ENCODE measurements at places on chromosomes 16 and 17.

- DNase-seq: no peak
Observed at GRCh38 chr16:80176114-80176513, 364.7 kb upstream of the DYNLRB2 start.

GRCh38 chr17:51057534-51057933 lies 63.1 kb downstream of the SPAG9 start:
- DNase-seq: no peak

GRCh38 chr17:77856551-77857305 lies 101.8 kb upstream of the TNRC6C start:
- DNase-seq: no peak

- no peak for DNase-seq
Observed at GRCh38 chr17:2975469-2975958, 87.9 kb downstream of the OR1D5 start.

- no peak for DNase-seq
Observed at GRCh38 chr16:180101-180675, at the start of gene HBQ1. Gene HBQ1 (plus strand): TSS chr16:180459. CDS start chr16:180487, 28 bp downstream.

- DNase-seq: no peak
Observed at GRCh38 chr16:31440516-31441184, 1.9 kb downstream of the ZNF843 start.

DNA sequence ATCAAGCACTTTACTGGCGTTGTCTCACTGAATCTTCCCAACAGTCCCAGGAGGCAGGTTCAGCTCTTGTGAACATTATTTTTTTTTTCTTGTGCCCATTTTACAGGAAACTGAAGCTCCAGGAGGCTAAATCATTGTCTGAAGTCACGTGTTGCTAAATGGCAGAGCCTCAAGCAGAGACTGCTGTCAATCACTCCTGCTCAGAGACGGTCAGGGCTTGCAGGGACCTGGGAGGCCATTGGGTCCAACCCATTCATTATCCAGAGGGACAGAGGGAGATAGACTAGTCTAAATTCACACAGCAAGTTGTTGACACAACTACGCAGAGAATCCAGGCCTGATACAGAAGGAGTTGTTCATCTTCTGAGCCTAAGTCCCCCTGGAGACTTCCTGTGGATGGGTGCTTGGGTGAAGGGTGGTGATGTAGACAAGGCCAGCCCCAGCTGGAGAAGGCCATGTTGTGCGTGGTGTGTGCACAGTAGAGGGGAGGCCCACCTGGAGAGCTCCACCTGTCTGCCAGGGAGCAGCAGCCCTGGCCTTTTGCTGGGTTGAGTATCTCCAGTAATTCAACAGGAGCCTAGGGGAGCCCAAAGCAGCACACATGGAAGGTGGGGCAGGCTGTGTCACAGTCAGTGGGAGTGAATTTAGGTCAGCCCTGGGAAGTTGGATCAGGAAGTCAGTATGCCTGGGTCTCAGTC lies 24.3 kb upstream of the C1QL1 start:
- DNase-seq: no peak

GRCh38 chr17:62653826-62654761 lies 26.6 kb downstream of the MRC2 start:
- peak; percentile 82 for DNase-seq

GRCh38 chr17:78717431-78717980 lies 64.6 kb downstream of the CYTH1 start:
- DNase-seq: peak; percentile 53

GRCh38 chr17:43864161-43864984 lies 17.4 kb downstream of the CD300LG start:
- no peak for DNase-seq

DNA sequence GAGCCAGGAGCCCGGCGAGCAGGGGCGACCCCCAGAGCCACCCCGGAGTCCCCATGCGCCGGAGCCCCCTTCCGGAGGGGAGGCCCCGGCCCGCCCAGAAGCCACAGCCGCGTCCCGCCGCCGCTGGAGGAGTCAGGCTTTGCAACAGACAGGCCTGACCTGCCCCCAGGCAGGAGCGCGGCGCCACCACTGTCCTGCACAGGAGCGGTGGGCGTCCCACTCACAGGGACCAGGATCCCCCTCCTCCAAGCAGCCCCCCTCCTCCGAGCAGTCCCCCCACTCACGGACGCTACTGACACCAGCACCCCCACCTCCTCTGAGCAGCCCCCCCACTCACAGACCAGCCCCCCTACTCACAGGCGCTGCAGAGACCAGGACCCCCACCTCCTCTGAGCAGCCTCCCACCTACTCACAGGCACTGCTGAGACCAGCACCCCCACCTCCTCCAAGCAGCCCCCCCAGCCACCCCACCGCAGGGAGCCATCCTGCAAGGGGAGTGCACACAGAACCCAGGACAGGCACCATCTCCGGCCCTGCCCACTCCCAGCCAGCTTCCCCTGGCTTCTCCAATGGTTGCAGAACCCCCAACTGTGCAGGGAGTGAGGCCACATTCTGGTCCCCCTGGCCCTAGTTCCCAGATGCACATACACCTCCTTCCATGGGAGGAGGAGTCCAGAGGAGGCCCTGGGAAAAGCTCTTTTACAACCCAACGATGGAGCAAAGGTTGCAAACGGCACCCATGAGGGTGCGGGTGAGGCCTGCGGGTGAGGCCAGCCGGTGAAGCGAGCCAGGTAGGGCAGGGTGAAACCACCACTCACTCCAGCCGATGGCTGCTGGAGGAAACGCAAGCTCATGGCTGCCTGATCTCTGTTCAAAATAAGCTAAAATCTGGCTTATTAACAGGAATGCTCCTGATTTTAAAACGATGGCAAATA lies 69.9 kb downstream of the ABR start:
- peak; percentile 73 for DNase-seq

DNA sequence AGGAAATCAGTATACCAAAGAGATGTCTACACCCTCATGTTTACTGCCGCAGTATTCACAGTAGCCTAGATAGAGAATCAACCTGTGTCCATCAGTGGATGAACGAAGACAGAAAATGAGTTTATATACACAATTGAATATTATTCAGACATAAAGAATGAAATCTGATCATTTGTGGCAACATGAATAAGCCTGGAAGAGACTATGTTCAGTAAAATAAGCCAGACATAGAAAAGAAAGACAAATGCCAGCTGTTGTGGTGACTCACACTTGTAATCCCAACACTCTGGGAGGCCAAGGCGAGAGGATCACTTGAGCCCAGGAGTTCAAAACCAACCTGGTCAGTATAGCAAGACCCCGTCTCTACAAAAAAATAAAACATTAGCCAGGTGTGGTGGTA lies 16.1 kb downstream of the NUDT16L1 start:
- no peak for DNase-seq

DNA sequence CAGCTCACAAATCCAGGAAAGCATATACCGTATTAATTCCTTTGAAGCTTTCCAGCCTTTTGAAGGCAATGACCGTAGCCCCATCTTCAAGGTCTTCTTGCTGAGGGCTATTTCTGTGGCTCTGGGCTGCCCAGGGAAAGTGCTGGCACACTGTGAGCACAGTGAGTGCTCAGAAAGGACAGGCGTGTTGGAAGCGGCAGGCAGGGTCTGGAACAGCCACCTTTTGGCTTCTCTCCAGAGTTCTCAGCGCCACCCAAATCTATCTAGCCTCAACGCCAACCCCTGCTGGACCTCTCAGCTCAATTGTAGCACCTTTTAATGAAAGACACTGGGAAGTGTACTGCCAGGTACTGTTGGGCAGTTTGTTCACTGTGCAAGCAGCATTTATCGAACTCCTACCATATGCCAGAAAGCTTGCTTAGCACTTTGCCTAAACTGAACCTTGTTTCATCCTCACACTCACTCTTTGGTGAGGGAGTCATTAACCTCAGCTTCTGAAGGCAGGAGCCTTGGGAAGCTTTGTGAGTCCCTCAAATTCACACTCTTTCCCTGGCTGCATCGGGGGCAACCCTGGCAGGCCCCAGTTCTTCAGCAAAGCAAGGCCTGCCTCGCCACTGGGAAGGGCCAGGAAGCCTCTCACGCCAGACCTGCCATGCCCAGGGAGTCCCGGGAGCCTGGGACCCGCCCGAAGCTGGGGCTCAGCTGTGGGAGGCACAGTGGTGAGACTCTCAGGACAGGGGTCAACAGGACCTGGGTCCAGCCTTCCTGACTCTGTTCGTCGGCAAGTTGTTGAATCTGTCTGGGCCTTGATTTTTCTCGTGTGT lies 13.5 kb upstream of the CIBAR2 start:
- DNase-seq: no peak

GRCh38 chr17:57605675-57606105 lies 139.4 kb downstream of the CCDC182 start:
- DNase-seq: no peak

GRCh38 chr17:82917699-82918345 lies 78.0 kb upstream of the ZNF750 start:
- no peak for DNase-seq

- DNase-seq: peak; percentile 62
Observed at GRCh38 chr16:86844695-86845094, 266.3 kb downstream of the FOXL1 start.

GRCh38 chr17:58344791-58345157 lies 7.2 kb downstream of the SUPT4H1 start:
- DNase-seq: no peak

- DNase-seq: no peak
Observed at GRCh38 chr16:54359081-54359480, 72.5 kb upstream of the IRX3 start.

DNA sequence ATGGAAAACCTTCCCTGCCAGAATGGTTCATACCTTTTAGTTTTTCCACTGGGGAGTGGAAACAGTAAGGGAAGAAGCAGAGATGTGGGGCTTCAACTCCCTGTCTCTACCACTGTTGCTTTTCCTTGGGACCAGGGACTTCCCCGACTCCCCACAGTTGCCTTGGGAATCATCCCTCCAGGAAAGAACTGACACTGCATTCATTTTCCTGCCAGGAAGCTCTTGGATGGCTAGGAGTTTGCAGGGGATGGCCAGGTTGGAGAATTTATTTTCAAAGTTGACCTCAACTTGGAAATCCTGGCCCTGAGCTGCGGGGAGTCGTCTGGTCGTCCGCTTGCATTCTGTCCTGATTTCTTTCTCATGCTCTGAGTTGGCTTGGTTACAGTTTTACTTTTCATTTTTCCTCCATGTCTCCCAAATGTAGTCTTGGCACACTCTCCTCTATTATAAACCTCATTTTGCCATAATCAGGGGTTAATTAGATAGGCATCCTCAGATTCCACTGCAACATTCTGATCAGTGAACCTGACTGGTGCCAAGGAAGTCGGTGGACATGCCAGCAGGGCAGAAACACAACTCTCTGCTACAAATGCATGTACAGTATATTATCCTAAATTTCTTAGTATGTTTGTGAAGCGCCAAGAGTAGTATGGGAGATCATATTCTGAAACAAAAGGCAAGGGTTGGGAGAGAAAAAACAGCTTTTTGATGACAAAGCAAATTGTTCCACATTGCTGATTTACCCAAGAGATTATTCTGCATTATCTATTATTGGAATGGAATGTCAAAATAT lies 220.5 kb upstream of the XYLT1 start:
- peak; percentile 38 for DNase-seq

DNA sequence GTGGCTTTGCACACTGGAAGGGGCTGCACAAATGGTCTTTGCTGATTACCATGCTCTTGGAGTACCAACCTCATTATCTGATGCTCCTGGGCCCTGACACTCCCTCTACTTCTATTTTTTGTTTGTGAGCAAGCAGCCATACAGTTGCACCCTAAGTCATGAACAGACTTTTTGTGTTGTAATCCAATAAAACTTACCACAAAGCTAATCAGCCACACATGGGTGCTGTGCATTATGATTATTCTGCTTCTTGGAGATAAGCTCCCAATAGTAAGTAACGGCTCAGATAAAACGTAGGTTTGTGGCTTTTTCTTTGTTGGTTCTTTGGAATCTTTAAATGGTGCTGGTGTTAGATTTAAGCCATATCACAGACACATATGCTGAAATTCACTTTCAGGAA lies 76.2 kb downstream of the CCT6B start:
- DNase-seq: no peak

- no peak for DNase-seq
Observed at GRCh38 chr17:9167379-9167778, 146.1 kb downstream of the NTN1 start.

DNA sequence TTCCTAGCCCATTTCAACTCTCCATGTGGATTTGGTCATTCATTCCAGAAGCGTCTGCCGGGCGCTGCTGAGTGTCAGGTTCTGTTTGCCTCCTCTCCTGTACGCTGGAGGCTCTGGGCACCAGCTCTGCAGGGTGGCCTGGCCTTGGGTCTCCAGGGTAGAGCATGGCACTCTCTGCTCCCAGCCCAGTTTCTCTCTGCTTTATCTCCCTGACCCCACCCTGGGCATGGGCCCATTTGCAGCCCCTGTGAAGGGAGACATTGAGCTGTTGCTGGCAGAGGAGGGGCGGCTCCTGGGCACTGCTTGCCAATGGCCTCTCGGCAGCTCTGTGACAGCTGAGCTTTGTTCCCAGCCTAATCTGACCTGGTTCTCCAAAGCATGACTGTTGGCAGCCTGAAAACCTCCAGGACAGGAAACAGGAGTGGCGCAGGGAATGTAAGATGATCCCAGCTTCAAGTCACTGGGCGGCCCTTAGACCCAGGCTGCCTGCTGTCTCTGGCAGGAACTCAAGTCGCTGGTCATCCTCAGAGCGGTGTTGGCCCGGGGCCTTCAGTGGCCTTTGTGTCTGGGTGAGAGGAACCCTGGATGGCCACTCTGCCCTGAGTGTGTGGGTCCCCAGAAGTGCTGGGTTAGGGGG lies 146.8 kb downstream of the SEC14L1 start:
- DNase-seq: peak; percentile 77
